ENCODE measurements at places on chromosomes 11 and 22. TPM values are rescaled to one million over a fixed set of nuclear protein-coding genes. Genes with fewer than 3 reads are reported as not detected.

The SCN4B gene
- not detected for total RNA-seq

The ST14 gene
- not detected for total RNA-seq

The OR56A4 gene
- not detected for total RNA-seq

The KCTD21 gene
- total RNA-seq = 8.1 TPM

The P2RX3 gene
- not detected for total RNA-seq

DNA sequence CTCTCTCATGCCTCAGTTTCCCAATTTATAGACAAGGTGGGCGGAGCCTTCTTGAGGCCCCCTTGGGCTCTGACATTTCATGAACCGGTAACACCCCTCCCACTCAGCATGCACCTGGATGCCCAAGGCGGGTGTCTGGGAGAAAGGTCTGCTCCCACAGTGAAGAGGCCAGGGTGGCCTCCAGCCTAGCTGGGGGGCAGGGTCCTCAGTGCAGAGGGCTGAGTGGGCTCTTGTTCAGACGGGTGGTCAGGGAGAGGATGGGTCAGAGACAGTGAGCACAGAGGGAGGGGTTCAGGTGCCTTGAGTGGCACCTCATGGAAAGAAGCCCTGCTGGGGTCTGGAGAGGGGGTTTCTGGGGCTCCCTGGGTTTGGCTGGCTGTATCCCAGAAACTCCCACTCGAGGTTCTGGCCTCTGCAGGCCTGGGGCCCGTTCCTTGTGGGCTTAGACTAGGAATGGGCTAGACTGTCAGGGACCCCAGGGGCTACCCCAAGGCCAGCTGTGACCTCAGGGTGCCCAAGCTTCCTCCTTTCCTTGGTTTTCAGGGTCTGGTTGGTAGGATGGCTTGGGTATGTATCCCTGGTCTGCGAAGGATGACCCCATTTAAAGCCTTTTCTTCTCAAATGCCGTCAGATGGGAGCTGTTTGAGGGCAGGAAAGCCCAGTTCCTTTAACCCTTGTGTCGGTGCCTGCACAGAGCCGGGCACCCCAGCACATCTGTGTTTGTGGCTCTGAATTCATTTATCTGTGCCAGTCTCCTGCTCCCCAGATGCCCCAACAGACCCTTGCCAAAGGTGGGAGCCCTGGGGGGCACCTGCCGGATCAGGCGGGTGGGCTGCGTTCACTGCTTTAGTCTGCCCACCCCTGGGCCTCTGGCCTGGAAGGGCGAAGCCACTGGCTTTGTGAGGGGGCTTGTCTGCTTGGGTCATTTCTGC is 1.2 kb downstream of the SYNGR1 start:
- no peak for DNase-seq

DNA sequence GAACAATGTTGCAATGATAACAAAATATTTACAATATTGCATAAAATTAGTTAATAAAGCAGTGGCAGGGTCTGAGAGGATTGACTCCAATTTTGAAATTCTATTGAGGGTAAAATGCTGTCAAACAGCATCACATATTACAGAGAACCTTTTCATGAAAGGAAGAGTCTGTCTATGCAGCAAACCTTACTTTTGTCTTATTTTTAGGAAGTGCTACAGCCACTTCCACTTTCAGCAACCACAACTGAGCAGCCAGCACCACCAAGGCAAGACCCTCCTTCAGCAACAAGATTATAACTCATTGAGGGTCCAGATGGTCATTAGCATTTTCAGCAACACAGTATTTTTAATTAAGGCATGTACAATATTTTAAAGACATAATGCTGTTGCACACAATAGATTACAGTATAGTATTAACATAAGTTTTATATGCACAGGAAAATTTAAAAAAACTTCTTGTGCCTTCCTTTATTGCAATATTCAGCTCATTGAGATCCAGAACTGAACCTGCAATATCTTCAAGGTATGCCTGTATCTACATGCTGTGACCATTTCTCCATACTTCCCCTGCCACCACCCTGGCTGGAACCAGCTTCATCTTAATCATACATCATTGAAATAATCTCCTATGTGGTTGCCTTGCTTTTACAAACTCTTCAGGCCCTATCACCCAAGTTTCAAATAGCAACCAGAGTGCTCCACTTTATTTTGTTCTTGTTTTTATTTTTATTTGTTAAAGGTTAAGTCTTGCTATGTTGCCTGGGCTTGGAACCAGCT is 711.2 kb downstream of the KCNA4 start:
- DNase-seq = no peak

GRCh38 chr11:76124905-76125770 is 81.2 kb downstream of the WNT11 start:
- peak; percentile 13 for DNase-seq

- peak; percentile 39 for DNase-seq
These were observed 94.7 kb upstream of the RASSF10 start for GRCh38 chr11:12914400-12914912.

DNA sequence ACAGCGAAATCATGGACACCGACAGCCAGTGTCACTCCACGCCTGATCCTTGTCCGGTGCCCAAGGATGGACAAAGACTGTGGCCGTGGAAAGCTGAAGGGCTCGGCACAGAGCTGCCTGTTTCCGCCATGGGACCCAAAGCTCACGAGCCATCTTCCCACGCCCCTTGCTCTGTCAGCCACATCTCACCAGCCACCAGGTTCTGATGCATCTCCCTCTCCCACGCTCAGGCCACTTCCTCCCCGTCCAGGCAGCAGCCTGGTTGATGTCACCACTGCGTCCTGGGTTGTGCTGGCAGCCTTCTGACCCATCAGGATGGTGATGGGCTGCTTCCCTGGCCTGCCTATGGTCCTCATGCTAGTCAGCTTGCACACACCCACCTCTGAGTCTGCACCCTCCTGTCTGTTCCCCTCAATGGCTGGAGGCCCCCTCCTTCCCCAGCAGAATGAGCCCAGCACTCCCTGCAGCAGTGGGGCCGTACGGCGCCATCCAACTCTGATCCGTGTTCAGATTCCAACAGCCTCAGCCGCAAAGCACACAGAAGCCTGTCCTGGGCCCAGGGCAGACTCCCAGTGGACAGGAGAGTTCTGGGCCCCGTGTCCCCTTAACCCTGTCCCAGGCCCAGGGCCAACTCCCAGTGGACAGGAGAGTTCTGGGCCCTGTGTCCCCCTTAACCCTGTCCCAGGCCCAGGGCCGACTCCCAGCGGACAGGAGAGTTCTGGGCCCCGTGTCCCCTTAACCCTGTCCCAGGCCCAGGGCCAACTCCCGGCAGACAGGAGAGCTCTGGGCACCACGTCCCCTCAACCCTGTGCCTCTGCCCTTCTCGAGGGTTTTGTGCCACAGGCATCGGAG is 259.5 kb downstream of the BRD1 start:
- DNase-seq = no peak

DNA sequence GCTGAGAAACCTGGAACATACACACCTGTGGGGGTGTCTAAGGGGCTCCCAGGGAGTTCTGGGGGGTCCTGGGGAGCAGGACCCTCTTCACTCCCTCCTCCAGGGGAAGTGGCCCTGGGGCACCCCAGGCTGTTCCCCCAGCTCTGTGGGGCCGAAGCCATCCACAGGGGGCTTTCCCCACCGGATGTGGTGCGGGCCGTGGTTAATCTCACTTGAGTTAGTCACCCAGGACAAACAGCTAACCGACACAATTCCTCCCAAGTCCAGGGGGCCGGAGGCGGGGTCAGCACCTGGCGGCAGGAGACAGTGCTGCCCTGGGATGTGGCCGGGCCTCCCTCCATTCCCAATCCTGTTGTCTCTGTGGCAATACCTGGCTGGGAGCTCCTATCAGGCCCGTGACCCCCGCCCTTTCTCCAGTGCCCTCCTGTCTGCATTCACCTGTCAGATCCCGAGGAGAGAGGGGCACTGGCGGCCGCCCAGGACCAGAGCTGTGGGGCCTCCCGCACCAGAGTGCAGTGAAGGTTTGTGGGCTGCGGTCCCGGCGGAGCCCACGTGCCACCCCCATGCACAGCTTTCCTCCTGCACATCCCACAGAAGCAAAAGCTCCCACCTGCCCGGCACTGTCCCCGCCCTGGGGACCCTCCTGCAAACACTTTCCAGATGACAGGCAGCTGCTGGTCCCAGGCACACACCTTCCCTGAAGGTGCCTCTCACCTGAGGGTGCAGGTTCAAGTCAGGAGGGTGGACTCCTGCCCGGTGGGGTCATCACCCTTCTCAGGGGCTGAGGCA is 5.2 kb upstream of the MUC5AC start:
- peak; percentile 11 for DNase-seq

DNA sequence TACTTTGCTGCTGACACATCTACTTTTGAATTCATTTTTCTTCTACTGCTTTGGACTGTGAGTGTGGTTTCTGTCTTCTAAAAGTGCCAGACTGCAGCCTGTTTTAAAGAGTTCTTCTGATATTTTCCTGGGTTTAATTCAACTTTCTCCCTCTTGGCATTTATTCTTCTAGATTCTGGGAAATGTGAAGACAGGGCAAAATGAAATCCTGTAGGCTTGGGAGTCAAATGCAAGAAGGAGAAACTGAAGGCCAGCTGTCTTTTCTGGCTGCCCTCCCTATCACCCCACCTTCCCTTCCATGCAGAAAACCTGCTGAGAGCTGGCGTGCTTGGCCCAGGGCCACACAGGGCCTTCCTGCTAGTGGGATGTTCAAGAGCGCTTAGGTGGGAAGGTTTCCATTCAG is 7.6 kb downstream of the ZNF70 start:
- DNase-seq = no peak

- DNase-seq = no peak
These were observed 1.4 kb downstream of the RIC8A start for GRCh38 chr11:208917-209260.

- peak; percentile 78 for DNase-seq
These were observed 117.8 kb downstream of the APOL5 start for GRCh38 chr22:35835267-35835997.

DNA sequence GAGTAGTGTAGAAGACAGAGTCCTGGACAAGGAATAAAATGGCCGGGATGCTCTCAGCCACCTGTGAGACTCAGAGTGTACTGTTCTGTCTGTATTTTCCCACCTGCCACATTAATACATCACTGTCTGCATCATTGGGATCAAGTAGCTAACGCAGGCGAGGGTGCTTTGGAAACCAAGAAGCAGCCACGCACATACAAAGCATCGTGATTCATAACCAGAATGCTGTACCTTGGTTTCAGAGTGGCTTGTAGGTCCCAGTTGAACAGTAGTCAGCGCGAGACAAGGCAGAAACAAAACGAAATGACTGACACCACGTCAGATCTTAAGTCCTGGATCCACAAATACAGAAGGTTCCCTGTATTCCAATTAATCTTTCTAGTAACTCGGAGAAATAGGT is 198.3 kb downstream of the GRIK4 start:
- no peak for DNase-seq

- DNase-seq = no peak
These were observed 332.8 kb upstream of the C11orf87 start for GRCh38 chr11:109089144-109089543.

DNA sequence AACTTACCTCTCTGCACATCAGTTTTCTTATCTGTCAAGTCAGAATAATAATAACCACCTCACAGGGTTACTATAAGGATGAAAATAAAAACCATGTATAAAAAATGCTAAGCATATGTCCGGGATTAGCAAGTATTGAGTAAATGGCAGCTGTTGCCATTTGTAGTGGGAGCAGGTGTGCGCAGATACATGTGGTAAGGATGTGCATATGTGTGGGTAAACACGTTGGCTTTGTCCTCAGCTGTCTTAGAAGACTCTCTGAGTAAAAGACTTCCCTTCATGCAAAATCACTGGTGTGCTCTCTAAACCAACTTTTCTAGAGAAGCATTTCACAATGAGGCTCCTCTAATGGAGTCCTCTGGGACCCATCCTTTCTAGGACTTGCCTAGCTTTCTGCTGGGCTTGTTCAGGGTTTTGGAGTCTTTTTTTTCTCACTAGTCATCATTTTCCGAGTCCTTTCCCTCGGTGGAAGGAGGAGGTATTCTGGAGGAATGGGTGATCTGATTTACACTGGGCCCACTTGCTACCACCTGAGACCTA is 62.4 kb downstream of the NELL1 start:
- DNase-seq = no peak

- DNase-seq = no peak
These were observed 57.1 kb upstream of the TIMP3 start for GRCh38 chr22:32744176-32744959.

DNA sequence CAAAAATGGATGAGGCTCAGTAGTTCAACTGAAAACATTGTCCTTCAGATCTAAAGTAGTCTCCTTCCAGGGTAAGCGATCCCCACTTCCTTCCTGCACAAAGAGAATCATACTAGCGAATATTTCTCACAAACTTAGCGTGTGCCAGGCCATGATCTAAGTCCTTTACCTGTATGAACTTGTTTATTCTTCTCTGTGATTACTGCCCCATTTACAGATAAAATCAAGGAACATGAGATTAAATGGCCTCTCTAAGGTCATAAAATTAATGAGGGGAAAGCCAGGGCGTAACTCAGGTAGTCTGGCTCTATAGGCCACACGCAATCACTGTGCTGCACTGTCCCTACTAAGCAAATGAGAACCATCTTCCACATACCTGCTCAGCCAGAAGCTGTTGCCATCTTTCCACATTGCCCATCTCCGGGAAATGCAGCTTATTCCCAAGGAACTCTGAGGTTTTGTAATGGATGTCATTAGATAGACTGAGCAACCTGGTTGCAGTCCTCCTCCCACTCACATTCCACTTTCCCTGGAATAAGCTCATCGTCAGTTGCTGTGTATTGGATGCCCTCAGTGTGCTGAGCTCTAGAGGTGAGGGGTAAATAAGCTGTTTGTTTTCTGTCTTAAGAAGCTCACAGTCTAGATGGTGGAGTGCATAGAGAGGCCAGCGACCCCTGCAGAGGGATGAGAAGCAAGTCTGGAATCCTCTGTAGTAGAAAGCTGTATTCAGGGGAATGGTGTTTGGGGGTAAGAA is 146.3 kb downstream of the SNX19 start:
- DNase-seq = no peak

- DNase-seq = no peak
These were observed 5.9 kb downstream of the CHKA start for GRCh38 chr11:68115285-68115684.

DNA sequence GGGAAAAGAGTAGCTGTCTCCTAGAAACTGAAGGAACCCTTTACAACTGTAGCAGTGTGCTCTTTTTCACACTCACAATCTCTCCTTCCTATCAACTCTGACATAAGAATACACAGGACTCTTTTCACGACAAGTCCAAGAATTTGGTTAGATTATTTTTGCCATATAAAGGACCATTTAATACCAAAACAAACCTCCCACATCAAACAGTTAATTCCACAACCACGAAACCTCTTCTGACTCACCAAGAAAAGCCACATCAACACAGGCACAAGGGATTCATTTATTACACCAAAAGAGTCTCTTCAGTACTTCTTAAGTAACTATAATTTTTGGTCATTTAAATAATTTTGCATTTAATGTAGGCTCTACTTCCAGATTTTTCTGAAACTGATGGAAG is 222.6 kb upstream of the PITPNB start:
- DNase-seq = peak; percentile 77
